Osteocyte (in vitro differentiated cells): ENCODE measurements at places on chromosomes 4 and X.

- no peaks in the 10 kb centered on the region for H3K4me1 ChIP-seq
- no peak overlapping the region for H3K27ac ChIP-seq
- H3K36me3 ChIP-seq = no peaks in the 10 kb centered on the region
Observed at GRCh38 chrX:133864236-133864635, 121.2 kb downstream of the GPC3 start.

- H3K4me1 ChIP-seq = no peaks in the 10 kb centered on the region
- H3K27me3 ChIP-seq = no peaks in the 10 kb centered on the region
- no peak for DNase-seq
- H3K36me3 ChIP-seq = peaks cover 13% of the 10 kb centered on the region
- no peak overlapping the region for H3K27ac ChIP-seq
Observed at GRCh38 chr4:120812216-120812615, 110.3 kb downstream of the PRDM5 start.

- H3K4me3 ChIP-seq = peak overlapping the region; percentile 51
- no peak for DNase-seq
- H3K36me3 ChIP-seq = no peaks in the 10 kb centered on the region
- peaks cover 56% of the 10 kb centered on the region for H3K4me1 ChIP-seq
- H3K27ac ChIP-seq = peak overlapping the region; percentile 87
- no peaks in the 10 kb centered on the region for H3K27me3 ChIP-seq
Observed at GRCh38 chr4:101217353-101218031, 129.8 kb downstream of the PPP3CA start.

- H3K4me3 ChIP-seq = no peak overlapping the region
- no peak overlapping the region for H3K27ac ChIP-seq
- peaks cover 20% of the 10 kb centered on the region for H3K4me1 ChIP-seq
Observed at GRCh38 chrX:30301963-30302362, 7.2 kb downstream of the NR0B1 start.

DNA sequence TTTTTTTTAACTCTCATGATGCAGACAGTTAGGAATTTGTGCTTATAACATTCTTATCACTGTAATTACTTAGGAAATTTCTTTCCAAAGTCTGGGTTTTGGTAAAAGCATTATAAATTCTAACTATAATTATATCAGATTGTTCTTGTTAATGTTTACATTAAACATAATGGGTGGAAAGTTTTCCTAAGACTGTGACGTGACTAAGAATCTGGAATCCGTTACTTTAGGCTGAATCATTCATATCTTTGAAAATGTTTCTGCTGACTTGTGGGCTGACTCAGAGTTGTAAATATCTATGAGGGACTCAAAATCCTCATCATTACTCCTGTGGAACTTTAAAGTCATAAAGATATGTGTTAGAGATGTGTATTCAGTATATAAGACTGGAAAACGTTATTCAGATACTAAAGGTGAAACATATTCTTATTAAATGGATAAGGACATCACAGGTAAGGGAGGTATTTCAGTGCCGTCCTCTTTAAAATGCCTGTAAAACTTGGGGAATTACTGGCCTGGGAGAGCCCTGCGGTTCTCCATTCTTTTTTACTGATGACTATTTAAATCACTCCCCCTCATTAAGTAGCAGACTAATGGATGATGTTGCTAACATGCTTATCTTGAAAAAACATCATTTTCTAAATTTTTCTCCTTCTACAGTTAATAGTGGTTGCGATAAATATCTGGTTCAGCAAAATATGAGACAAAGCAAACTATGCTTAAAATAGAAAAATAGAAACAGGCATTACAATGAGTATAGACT lies 159.0 kb downstream of the DCLK2 start:
- peaks cover 66% of the 10 kb centered on the region for H3K4me1 ChIP-seq
- H3K27me3 ChIP-seq = no peaks in the 10 kb centered on the region
- no peak for DNase-seq
- peaks cover 23% of the 10 kb centered on the region for H3K36me3 ChIP-seq
- H3K27ac ChIP-seq = peak overlapping the region; percentile 93
- peak overlapping the region; percentile 46 for H3K4me3 ChIP-seq

DNA sequence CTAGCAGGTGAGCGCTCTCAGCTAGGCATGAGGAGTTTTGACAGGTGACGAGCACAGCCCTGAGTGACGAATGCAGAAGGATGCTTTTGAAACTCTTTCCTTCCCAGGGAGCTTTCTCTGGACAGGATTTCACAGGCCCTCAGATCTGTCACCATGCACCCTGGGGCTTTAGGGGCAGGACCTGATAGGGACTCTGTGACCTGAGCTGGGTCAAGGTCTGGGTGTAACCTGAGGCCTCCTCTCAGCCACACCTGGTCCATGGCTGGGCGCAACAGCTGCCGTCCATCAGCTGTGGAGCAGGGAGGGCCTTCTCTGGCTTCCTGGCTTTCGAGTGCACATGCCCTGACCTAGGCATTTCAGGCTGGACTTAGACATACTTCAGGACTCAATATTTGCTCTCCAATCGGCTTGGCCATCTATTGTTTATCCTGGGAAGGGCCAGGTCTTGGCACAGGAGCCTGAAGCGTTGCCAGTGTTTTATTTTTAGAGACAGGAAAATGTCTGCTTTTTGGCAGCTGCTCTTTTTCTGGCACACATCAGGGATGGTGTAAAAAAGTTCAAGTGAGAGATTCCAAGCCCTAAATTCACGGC lies 56.4 kb downstream of the C4orf51 start:
- H3K36me3 ChIP-seq = no peaks in the 10 kb centered on the region
- peak overlapping the region; percentile 99 for H3K27ac ChIP-seq
- peaks cover 59% of the 10 kb centered on the region for H3K4me1 ChIP-seq
- no peak overlapping the region for H3K4me3 ChIP-seq
